ENCODE measurements at places on chromosomes 11 and 22. TPM values are rescaled to one million over a fixed set of nuclear protein-coding genes. Genes with fewer than 3 reads are reported as not detected.

Gene MMP1
- 0.97 TPM for total RNA-seq

Gene SPON1
- 40.1 TPM for total RNA-seq

Gene CNTN5
- total RNA-seq = 0.24 TPM

Gene ANO1
- 9.0 TPM for total RNA-seq

GRCh38 chr11:85889676-85890579, 34.7 kb downstream of the CCDC83 start:
- no peak for DNase-seq

DNA sequence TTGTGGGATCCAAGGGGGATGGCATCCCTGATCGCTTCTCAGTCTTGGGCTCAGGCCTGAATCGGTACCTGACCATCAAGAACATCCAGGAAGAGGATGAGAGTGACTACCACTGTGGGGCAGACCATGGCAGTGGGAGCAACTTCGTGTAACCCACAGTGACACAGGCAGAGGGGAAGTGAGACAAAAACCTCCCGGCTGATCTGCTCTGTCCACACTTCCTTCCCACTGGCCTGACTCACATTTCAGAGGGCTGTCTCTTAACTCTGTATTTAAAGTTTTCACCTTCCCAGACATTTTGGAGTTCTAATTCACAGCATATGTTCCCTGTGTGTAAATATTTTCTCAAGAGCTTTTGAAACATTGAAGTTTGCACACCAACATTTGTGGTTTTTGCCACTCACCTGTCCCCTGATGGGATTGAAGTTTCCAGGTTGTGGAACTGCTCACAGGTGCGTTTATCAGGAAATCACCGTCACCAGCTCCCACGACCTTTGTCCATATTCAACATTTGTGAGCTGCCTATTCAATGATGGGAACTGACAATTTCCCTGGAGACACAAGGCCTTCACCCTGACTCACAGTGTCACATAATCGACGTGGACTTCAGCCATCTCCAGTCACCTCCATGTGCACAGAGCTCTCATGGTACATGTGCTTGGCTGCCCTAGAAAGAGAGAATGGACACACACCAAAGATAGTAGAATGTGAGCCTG, 99.2 kb downstream of the VPREB1 start:
- DNase-seq = no peak
